Large intestine (tissue), 12 donors: ENCODE measurements at places on chromosomes 3 and 15. TPM values are rescaled to one million over a fixed set of nuclear protein-coding genes. Genes with fewer than 3 reads are reported as not detected.

DNA sequence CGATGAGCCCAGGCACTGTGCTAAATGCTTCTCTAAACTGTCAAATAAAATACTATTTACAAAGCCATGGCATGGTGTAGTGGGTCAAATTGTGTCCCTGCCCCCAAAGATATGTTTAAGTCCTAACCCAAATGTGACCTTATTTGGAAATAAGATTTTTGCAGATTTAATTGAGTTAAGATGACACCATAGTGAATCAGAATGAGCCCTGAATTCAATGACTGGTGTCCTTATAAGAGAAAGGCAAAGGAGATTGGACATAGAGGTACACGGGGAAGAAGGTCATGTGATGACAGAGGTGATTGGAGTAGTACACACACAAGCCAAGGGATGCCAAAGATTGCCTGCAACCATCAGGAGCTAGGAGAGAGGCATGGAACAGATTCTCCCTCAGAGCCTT, 121.6 kb upstream of the VEPH1 start:
- peaks cover 7% of the 10 kb centered on the region for H3K27me3 ChIP-seq
- H3K4me3 ChIP-seq, result no peak overlapping the region
- H3K27ac ChIP-seq, result no peak overlapping the region

GRCh38 chr3:30752970-30753369, 141.5 kb downstream of the GADL1 start:
- no peak overlapping the region for H3K27ac ChIP-seq
- H3K4me1 ChIP-seq, result peaks cover 4% of the 10 kb centered on the region
- DNase-seq, result peak; percentile 45
- no peaks in the 10 kb centered on the region for H3K36me3 ChIP-seq
- no peaks in the 10 kb centered on the region for H3K27me3 ChIP-seq

DNA sequence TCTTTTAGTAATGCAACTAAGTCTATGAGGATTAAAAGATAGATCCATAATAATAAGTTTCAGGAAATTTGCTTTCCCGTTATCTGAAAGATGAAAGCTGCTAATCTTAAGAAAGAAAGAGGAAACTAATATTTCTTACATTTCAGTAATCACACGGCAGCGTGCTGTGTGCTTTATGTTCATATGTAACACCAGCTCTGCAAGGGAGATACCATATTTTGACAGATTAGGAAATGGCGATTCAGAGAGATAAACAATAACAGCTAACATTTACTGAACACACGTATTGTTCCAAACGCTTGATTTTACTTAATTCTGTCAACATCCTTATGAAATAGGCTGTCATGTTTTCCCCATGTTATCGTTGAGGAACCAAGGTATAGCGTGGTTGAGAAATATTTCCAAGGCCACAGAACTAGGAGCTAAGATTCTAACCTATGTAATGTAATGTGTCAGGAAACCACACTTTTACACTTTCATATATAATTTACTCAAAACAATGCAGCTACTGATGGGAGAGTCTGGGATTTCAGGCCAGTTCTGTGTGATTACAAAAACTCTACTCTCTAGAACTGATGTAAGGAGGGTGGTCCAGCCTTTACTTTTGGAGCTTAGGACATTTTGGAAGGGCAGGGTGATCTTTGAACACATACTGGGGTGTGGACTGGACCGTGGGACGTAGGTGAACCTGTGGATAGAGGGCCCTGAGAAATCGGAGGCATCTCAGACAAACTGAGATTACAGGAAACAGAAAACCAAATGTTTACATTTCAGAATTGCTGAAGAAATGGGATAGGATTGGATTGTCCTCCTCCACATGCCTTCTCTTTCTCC, 100.6 kb downstream of the IL1RAP start:
- no peak overlapping the region for H3K27ac ChIP-seq
- no peaks in the 10 kb centered on the region for H3K36me3 ChIP-seq
- DNase-seq, result no peak
- no peaks in the 10 kb centered on the region for H3K27me3 ChIP-seq

DNA sequence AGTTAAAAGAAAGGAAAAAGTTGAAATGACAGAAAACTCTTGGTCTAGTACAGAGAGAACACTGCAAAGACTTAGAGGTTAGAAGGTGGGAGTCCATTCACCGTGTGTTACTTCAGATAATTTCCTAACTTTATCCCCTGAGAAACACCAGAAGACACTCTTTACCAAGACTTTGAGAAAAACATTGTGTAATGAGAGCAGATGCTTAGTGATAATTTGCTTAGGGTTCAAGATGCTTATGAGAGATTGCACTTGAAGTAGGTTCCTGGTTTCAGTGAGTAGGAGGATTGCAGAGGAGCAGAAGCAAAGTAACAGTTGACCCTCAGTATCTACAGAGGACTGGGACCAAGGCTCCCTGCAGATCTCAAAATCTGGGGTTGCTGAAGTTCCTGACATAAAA, 594.1 kb downstream of the NR2F2 start:
- H3K36me3 ChIP-seq, result no peaks in the 10 kb centered on the region
- H3K27ac ChIP-seq, result no peak overlapping the region
- DNase-seq, result no peak

DNA sequence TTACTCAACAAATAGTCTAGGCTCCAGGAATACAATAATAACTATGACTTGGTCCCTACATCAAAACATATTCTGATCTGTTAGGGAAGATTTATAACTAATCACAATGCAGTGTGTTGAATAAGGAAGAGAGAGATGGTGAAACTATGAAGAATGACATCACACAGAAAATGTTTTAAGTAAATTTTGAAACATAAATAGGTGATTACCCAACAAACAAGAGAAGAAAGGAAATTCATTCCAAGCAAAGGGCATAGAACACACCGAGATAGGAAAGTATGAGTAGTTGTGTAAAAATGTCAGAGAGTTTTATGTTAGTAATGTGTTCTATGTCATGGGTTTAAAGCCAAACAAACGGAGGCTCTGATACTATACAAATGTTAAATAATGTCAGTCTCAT, 13.4 kb downstream of the SEC62 start:
- peak overlapping the region; percentile 61 for H3K27ac ChIP-seq
- no peaks in the 10 kb centered on the region for H3K27me3 ChIP-seq
- peak; percentile 13 for DNase-seq
- no peaks in the 10 kb centered on the region for H3K4me1 ChIP-seq
- H3K36me3 ChIP-seq, result peaks cover 57% of the 10 kb centered on the region

- H3K4me3 ChIP-seq, result no peak overlapping the region
- peaks cover 15% of the 10 kb centered on the region for H3K36me3 ChIP-seq
- DNase-seq, result no peak
- no peak overlapping the region for H3K27ac ChIP-seq
- no peaks in the 10 kb centered on the region for H3K27me3 ChIP-seq
- H3K4me1 ChIP-seq, result no peaks in the 10 kb centered on the region
These were observed 32.3 kb downstream of the NKIRAS1 start for GRCh38 chr3:23884481-23884880.

DNA sequence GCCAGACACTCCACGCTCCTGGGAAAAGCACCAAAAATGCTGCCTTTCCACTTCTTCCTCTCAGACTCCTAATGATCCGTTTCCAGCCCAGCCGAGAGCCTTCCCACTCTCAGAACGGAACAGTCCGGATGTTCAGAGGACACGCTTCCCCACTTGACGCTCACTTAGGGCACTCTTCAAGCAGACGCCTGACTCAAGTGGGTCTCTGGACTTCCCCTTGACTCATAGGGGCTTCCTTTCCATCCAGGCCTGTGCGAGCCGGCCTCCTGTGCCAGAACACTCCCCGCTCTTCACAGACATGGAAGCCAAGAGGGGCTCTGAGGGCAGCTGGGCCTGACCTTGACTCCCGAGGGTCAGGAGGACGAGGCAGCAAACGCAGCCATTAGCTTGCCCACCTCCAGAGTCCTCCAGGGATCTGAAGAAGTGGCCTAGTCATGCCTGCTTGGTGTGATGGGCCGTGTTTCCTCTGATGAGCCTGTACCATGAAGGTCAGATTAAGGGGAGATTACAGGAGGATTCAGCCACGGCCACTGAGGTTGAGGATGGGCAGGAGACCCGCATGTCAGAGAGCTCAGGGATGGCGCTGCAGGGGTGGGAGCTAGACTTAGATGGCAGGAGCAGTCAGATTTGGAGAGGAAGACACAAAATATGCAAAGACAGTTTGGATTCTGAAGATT, 114.7 kb upstream of the TLE3 start:
- H3K4me3 ChIP-seq, result no peak overlapping the region
- DNase-seq, result peak; percentile 37
- peaks cover 38% of the 10 kb centered on the region for H3K27me3 ChIP-seq
- no peaks in the 10 kb centered on the region for H3K4me1 ChIP-seq

- no peaks in the 10 kb centered on the region for H3K4me1 ChIP-seq
- no peaks in the 10 kb centered on the region for H3K27me3 ChIP-seq
- no peaks in the 10 kb centered on the region for H3K36me3 ChIP-seq
- DNase-seq, result no peak
- H3K4me3 ChIP-seq, result no peak overlapping the region
These were observed 75.3 kb upstream of the NUDT16 start for GRCh38 chr3:131306242-131306641.

- no peak overlapping the region for H3K4me3 ChIP-seq
- no peak overlapping the region for H3K27ac ChIP-seq
- H3K4me1 ChIP-seq, result peaks cover 10% of the 10 kb centered on the region
- DNase-seq, result no peak
- H3K27me3 ChIP-seq, result no peaks in the 10 kb centered on the region
These were observed 48.1 kb downstream of the MAGEF1 start for GRCh38 chr3:184663756-184664155.

DNA sequence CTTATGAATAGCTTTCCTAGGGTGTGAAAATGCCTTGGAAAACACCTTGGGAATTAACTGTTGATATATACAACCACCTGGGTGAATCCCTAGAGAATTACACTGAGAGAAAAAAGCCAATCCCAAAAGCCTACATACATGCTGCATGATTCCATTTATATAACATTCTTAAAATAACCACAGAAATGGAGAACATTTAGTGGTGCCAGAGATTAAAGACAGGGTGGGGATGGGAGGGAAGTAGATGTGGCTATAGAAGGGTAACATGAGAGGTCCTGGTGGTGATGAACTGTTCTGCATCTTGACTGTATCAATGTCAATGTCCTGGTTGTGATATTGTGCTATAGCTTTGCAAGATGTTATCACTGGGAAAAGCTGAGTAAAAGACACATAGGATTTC, 291.0 kb downstream of the CLSTN2 start:
- H3K36me3 ChIP-seq, result no peaks in the 10 kb centered on the region
- DNase-seq, result no peak
- H3K27ac ChIP-seq, result no peak overlapping the region

- H3K4me3 ChIP-seq, result peak within 1 kb of the TSS; percentile 35
- peak; percentile 34 for DNase-seq
- H3K27me3 ChIP-seq, result peaks cover 8% of the 10 kb centered on the region
- H3K4me1 ChIP-seq, result no peaks in the 10 kb centered on the region
These were observed at the start of gene ZNF385D for GRCh38 chr3:21750831-21751391. ZNF385D (minus strand) TSS chr3:21751210; CDS start chr3:21750916, 294 bp downstream.

DNA sequence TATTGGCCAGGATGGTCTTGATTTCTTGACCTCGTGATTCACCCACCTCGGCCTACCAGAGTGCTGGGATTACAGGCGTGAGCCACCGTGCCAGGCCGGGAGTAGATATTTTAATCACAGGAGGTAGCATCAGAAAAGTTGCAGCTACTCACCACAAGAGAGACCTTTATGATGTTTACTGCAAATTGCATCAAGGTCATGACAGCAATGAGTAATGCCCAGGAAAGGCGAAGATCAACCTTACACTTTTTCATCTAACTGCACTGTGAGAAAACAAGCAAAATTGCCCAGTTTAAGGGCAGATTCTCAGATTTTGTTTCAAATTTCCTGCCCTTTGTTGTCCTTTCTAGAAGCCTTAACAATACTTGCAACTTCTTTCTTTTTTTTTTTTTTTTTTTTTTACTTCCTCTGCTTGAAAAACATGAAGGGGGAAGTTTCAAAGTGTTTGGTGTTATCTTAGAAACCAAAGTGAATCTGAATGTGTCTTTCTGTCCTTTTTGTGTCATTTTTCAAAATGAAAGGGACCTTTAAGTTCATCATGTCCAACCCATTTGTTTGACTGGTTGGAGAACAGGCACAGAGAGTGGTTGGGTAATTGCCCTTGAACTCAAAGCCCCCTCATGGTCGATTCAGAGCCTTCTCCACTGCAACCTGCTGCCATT, 25.0 kb downstream of the TGFBR2 start:
- H3K27me3 ChIP-seq, result no peaks in the 10 kb centered on the region
- H3K36me3 ChIP-seq, result peaks cover 9% of the 10 kb centered on the region
- H3K27ac ChIP-seq, result no peak overlapping the region

DNA sequence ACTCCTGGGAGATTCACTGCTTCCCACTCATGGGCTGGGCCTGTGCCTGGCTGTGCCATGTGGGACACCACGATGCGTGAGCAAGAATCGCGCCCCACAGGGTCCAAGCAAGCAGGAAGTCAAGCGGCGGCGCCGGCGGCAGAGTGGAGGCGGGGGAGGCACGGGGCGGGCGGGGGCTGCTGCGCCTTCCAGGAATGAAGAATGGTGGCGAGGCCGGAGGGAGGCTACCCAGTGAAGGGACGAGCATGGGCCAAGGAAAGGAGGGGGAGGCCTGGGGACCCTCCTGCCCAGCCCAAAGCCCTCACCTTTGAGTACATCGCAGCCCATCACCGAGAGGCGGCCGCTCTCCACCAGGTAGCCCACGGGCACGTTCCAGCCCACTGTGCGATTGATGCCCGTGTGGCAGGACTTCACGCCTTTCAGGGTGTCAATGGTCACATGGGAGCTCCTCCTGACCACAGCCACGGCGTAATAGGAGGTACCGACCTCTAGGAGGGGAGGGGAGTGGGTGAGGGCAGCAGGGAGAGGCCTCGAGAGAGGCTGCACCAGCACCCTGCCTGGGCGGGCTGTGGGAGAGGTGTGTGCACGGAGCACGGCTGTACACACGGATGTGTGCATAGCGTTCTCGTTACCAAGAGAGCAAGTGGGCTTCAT, 5.5 kb downstream of the MELTF start:
- H3K27me3 ChIP-seq, result no peaks in the 10 kb centered on the region
- DNase-seq, result no peak
- H3K27ac ChIP-seq, result no peak overlapping the region
- H3K4me3 ChIP-seq, result no peak overlapping the region

DNA sequence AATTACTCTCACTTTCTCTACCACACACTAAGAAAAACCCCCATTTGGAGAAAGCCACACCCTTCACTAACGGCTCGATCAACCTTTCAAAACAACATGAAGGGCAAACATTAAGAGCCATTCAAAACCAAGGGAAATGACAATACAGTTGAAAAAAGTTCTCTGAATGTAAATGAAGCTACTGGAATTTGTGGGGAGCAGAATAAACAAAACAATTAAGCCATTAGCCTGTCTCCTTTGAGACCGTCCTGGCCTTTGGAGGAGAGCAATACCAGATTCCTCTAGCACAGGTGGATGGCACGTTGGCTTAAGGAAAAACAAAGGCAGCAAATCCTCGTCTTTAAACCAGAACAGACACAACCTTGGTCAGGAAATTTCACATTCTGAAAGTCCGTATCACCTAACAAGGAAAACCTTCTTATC, 18.7 kb downstream of the MYO1E start:
- peaks cover 2% of the 10 kb centered on the region for H3K36me3 ChIP-seq
- no peak overlapping the region for H3K27ac ChIP-seq
- DNase-seq, result no peak
- peaks cover 10% of the 10 kb centered on the region for H3K4me1 ChIP-seq

GRCh38 chr3:31908391-31909097, 72.5 kb downstream of the OSBPL10 start:
- H3K36me3 ChIP-seq, result no peaks in the 10 kb centered on the region
- no peak for DNase-seq
- H3K27me3 ChIP-seq, result no peaks in the 10 kb centered on the region
- H3K4me3 ChIP-seq, result no peak overlapping the region
- H3K27ac ChIP-seq, result no peak overlapping the region

ATP8B4 gene
- polyA plus RNA-seq, result 4.4 TPM

DCLK3 gene
- polyA plus RNA-seq, result 1.0 TPM

APOD gene
- polyA plus RNA-seq, result 12.6 TPM

SLC28A1 gene
- polyA plus RNA-seq, result 33.1 TPM

FGF7 gene
- 15.9 TPM for polyA plus RNA-seq

MNS1 gene
- polyA plus RNA-seq, result 5.0 TPM

MORC1 gene
- polyA plus RNA-seq, result 0.01 TPM

TSPAN3 gene
- 556 TPM for polyA plus RNA-seq

CLDN11 gene
- polyA plus RNA-seq, result 5.0 TPM

CHAC1 gene
- polyA plus RNA-seq, result 1.4 TPM
